LoVo (cell line): ENCODE measurements at places on chromosomes 3 and 15.

GRCh38 chr15:32856753-32857152, 138.9 kb downstream of the GREM1 start:
- DNase-seq: no peak

- DNase-seq: no peak
These were observed 128.4 kb downstream of the FAM174B start for GRCh38 chr15:92527197-92527596.

DNA sequence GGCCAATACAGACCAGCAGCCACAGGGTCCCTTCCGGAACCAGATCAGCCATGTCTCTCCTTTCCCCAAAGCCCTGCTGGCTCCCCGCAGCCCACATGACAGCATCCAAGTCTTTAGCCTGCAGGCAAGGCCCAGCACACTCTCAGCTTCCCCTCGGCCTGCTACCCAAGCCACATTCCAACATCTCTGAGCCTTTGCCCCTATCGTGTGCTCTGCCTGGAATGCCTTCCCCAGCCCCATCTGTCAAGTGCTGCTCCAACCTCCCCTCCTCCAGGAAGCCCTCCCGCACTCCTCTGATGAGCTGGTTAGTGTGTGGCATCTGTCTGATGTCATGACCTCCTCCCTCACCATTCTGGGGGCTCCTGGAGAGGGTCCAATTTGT, 8.5 kb downstream of the PLXND1 start:
- DNase-seq: no peak

GRCh38 chr3:138389841-138390581, 41.6 kb downstream of the MRAS start:
- peak; percentile 58 for DNase-seq
